ENCODE measurements at places on chromosomes 6 and 20.

GRCh38 chr6:148793721-148794120 is 46.9 kb downstream of the UST start:
- no peak overlapping the region for H3K4me3 ChIP-seq
- no peak for DNase-seq
- peaks cover 3% of the 10 kb centered on the region for H3K36me3 ChIP-seq
- H3K27ac ChIP-seq, result no peak overlapping the region
- peaks cover 4% of the 10 kb centered on the region for H3K27me3 ChIP-seq

DNA sequence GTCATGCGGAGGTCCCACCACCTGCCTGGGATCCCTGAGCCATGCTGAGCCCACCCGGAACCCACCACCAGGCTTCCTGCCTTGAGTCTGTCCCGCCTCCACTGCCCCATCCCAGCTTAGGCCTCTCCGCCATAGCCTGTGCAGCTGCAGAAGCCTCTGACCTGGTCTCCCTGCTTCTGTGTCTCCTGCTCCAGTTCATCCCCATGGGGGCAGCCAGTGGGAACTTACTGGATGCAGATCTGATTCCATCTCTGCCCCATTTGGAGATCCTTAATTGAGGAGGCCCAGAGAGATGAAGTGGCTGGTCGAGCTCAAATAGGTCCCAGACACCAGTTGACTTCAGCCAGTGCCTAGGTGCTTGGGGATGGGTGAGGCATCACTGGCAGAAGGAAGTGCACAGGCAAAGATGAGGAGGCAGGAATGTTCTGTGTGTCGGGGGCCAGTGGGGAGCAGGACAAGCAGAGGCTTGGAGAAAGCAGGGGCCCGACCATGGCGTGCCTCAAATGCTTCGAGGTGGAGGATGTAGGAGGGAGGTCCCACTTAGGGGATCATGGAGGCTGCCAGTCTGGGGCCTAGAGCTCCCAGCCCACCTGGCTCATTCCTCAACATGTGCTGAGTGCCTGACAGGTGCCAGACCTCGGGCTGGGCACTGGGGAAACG is 112.8 kb downstream of the TOX2 start:
- H3K36me3 ChIP-seq, result no peaks in the 10 kb centered on the region

- no peaks in the 10 kb centered on the region for H3K36me3 ChIP-seq
- no peaks in the 10 kb centered on the region for H3K27me3 ChIP-seq
- H3K4me1 ChIP-seq, result no peaks in the 10 kb centered on the region
Observed at GRCh38 chr6:17315262-17315661, 34.1 kb downstream of the RBM24 start.

GRCh38 chr6:10420546-10421157 is 5.8 kb upstream of the TFAP2A start:
- H3K4me3 ChIP-seq, result no peak overlapping the region
- H3K27ac ChIP-seq, result no peak overlapping the region
- peaks cover 88% of the 10 kb centered on the region for H3K27me3 ChIP-seq
- peaks cover 11% of the 10 kb centered on the region for H3K4me1 ChIP-seq
- H3K36me3 ChIP-seq, result peaks cover 6% of the 10 kb centered on the region

GRCh38 chr6:121216928-121217327 is 117.4 kb downstream of the TBC1D32 start:
- no peak overlapping the region for H3K27ac ChIP-seq
- no peak overlapping the region for H3K4me3 ChIP-seq
- no peaks in the 10 kb centered on the region for H3K4me1 ChIP-seq
- peaks cover 80% of the 10 kb centered on the region for H3K36me3 ChIP-seq

GRCh38 chr20:5770987-5771318 is 20.8 kb downstream of the SHLD1 start:
- H3K4me3 ChIP-seq, result no peak overlapping the region
- no peak for DNase-seq
- H3K27me3 ChIP-seq, result no peaks in the 10 kb centered on the region
- H3K36me3 ChIP-seq, result peaks cover 6% of the 10 kb centered on the region
- H3K27ac ChIP-seq, result no peak overlapping the region
- H3K4me1 ChIP-seq, result peaks cover 16% of the 10 kb centered on the region

- no peaks in the 10 kb centered on the region for H3K36me3 ChIP-seq
- DNase-seq, result no peak
- no peaks in the 10 kb centered on the region for H3K27me3 ChIP-seq
- H3K27ac ChIP-seq, result no peak overlapping the region
- peaks cover 15% of the 10 kb centered on the region for H3K4me1 ChIP-seq
Observed at GRCh38 chr6:2168480-2168879, 76.9 kb downstream of the GMDS start.

GRCh38 chr20:38226553-38226952 is 34.0 kb downstream of the KIAA1755 start:
- peaks cover 14% of the 10 kb centered on the region for H3K27me3 ChIP-seq
- DNase-seq, result no peak
- H3K27ac ChIP-seq, result no peak overlapping the region

GRCh38 chr20:62523473-62524203 is 47.8 kb upstream of the GATA5 start:
- H3K27me3 ChIP-seq, result peaks cover 13% of the 10 kb centered on the region
- peaks cover 28% of the 10 kb centered on the region for H3K4me1 ChIP-seq
- H3K4me3 ChIP-seq, result peak overlapping the region; percentile 62
- H3K36me3 ChIP-seq, result no peaks in the 10 kb centered on the region
- peak overlapping the region; percentile 85 for H3K27ac ChIP-seq
- peak; percentile 87 for DNase-seq

GRCh38 chr6:32659856-32660595 is 6.4 kb downstream of the HLA-DQB1 start:
- peaks cover 29% of the 10 kb centered on the region for H3K4me1 ChIP-seq
- DNase-seq, result no peak
- H3K36me3 ChIP-seq, result peaks cover 9% of the 10 kb centered on the region
- H3K27me3 ChIP-seq, result peaks cover 2% of the 10 kb centered on the region

- no peaks in the 10 kb centered on the region for H3K4me1 ChIP-seq
- no peak overlapping the region for H3K27ac ChIP-seq
- DNase-seq, result no peak
- no peaks in the 10 kb centered on the region for H3K27me3 ChIP-seq
- no peaks in the 10 kb centered on the region for H3K36me3 ChIP-seq
- H3K4me3 ChIP-seq, result no peak overlapping the region
Observed at GRCh38 chr20:52096117-52096516, 95.5 kb downstream of the ZFP64 start.

GRCh38 chr6:24451581-24452388 is 37.6 kb downstream of the GPLD1 start:
- no peak for DNase-seq
- no peak overlapping the region for H3K27ac ChIP-seq
- H3K4me3 ChIP-seq, result no peak overlapping the region
- H3K4me1 ChIP-seq, result no peaks in the 10 kb centered on the region
- no peaks in the 10 kb centered on the region for H3K27me3 ChIP-seq

- H3K27me3 ChIP-seq, result no peaks in the 10 kb centered on the region
- H3K36me3 ChIP-seq, result no peaks in the 10 kb centered on the region
- no peak for DNase-seq
- no peak overlapping the region for H3K27ac ChIP-seq
- peaks cover 18% of the 10 kb centered on the region for H3K4me1 ChIP-seq
Observed at GRCh38 chr20:34246126-34246626, 5.0 kb downstream of the ASIP start.

GRCh38 chr20:17969884-17970409 is 1.1 kb downstream of the MGME1 start:
- H3K27me3 ChIP-seq, result peaks cover 2% of the 10 kb centered on the region
- H3K27ac ChIP-seq, result peak overlapping the region; percentile 99
- DNase-seq, result peak; percentile 35
- H3K36me3 ChIP-seq, result peaks cover 74% of the 10 kb centered on the region

GRCh38 chr20:19661717-19662636 is 96.1 kb upstream of the RIN2 start:
- H3K4me3 ChIP-seq, result no peak overlapping the region
- DNase-seq, result peak; percentile 47
- H3K36me3 ChIP-seq, result no peaks in the 10 kb centered on the region
- no peak overlapping the region for H3K27ac ChIP-seq
- peaks cover 6% of the 10 kb centered on the region for H3K4me1 ChIP-seq

DNA sequence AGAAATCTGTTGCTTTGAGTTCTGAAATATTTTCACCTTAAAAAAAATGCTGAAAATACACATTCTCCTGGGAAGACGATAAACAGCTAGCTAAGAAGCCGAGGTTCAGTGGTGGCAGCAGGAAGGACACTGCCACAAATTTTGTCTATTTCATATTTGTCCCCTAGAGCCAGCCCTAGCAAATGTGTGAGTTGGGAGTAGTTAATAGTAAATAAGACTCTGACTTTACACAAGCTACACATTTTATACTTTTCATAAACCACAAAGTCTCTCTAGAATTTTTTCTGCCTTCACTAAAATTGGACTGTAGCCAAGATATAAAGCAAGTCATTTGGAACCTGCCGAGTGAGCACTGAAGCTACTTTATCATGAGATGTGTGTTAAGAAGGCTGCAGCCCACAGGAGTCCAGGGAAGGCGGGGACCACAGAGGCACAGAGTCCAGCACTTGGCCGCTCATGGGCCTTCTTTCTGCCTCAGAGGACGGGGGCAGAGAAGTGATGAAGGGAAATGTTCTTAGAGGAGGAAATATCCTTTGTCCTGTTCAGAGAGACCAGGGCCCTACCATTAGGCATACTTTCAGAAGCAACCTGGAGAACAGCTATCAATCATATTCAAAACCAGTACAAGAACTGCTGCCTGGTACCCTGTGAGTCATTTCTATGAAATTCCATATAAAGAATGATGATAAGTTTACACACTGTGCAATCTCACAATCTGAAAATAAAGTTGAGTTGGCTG is 241.7 kb upstream of the TAB2 start:
- H3K4me1 ChIP-seq, result peaks cover 23% of the 10 kb centered on the region
- H3K27me3 ChIP-seq, result no peaks in the 10 kb centered on the region
- DNase-seq, result no peak
- H3K36me3 ChIP-seq, result no peaks in the 10 kb centered on the region
- H3K27ac ChIP-seq, result no peak overlapping the region
- no peak overlapping the region for H3K4me3 ChIP-seq

- no peak overlapping the region for H3K4me3 ChIP-seq
- no peak for DNase-seq
- no peaks in the 10 kb centered on the region for H3K27me3 ChIP-seq
- no peaks in the 10 kb centered on the region for H3K36me3 ChIP-seq
- no peak overlapping the region for H3K27ac ChIP-seq
- H3K4me1 ChIP-seq, result no peaks in the 10 kb centered on the region
Observed at GRCh38 chr6:120558294-120558693, 776.0 kb downstream of the TBC1D32 start.

GRCh38 chr6:30885999-30886896 is 1.9 kb downstream of the DDR1 start:
- H3K36me3 ChIP-seq, result peaks cover 3% of the 10 kb centered on the region
- peak; percentile 13 for DNase-seq
- peak overlapping the region; percentile 19 for H3K27ac ChIP-seq
- H3K4me1 ChIP-seq, result peaks cover 37% of the 10 kb centered on the region
- H3K4me3 ChIP-seq, result peak overlapping the region; percentile 81

DNA sequence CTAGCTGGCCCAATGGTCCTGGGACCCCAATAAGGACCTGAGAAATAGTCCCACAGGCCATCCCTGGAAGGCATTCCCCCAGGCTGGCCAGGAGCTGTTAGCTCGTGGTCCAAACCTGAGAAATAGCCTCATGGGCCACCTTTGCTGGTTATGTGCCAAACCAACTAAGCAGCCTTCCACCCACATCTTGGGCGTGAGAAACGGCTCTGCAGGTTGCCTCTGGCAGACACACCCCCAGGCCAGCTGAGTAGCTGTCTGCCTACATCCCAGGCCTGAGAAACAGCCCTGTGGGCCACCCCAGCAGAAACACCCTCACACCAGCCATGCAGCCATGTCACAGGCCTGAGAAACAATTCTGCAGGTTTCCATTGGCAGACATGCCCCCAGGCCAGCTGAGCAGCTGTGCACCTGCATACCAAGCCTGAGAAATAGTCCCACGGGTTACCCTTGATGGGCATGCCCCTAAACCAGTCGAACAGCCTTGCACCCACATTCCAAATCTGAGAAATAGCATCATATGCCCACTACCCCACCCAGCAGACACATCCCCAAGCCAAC is 567.8 kb upstream of the ID4 start:
- H3K4me3 ChIP-seq, result no peak overlapping the region
- H3K27ac ChIP-seq, result no peak overlapping the region
- no peaks in the 10 kb centered on the region for H3K4me1 ChIP-seq
- no peaks in the 10 kb centered on the region for H3K27me3 ChIP-seq

DNA sequence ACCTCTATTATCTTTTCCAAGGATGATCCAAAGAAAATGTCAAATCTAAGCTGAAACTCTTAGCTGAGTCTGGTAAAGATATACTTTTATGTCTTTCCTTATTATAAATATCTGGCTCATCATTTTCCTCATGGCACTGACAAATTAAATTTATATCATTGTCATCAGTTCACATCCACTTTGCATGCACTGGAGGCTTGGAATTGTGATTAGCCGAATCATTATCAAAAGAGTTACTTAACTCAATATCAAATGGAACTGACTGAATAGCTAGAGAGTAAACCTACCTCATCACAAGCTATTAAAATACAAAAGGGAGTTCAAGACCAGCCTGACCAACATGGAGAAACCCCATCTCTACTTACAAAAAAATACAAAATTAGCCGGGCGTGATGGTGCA is 713.9 kb upstream of the MARCKS start:
- H3K27ac ChIP-seq, result no peak overlapping the region
- no peaks in the 10 kb centered on the region for H3K4me1 ChIP-seq
- no peak for DNase-seq

DNA sequence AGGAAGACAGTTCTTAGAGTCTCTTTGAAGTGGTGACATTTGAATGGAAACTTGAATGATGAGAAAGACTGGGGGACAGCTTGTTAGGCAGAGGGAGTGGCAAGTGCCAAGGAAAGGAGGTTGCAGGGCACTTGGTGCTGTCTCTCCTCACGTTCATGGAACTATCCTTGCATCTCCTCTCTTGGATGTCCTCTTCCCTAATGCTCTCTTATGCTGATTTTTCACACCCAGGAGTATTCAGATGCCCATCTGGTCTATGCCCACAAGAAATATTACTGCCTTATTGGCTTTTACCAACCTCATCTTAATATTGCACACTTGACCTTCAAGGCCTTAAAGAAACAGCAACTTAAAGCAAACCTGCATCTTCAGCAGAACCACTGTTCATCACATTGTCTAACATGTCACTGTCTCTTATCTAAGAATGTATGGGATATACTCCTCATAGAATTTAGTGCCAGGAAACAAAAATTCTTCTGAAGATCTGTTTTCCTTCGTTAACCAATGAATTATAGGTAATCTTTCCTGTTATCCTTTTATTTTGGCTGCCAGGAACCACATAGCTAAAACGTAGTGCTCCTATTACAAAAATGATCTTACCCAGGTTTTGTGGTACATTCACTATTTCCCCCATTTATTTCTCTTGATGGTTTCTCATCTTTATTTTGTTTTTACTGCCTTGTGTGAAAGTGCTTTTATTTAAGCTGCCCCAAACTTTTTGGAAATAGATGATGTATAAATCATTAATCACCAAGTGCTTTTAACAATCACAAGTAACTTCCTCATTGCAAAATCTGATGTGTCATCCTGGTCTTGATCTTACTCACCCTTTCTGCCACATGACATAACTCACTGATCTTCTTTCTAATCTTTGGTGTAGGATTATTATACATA is 12.8 kb downstream of the RGS17 start:
- no peak overlapping the region for H3K27ac ChIP-seq
- no peaks in the 10 kb centered on the region for H3K36me3 ChIP-seq
- DNase-seq, result no peak
- no peak overlapping the region for H3K4me3 ChIP-seq
